NCI-H187 (cell line): ENCODE measurements at places on chromosomes 16 and 17.

- DNase-seq = no peak
Measured at GRCh38 chr17:19243838-19244237, 6.7 kb downstream of the EPN2 start.

GRCh38 chr16:72092832-72093447 lies 480 bp downstream of the TXNL4B start:
- no peak for DNase-seq

DNA sequence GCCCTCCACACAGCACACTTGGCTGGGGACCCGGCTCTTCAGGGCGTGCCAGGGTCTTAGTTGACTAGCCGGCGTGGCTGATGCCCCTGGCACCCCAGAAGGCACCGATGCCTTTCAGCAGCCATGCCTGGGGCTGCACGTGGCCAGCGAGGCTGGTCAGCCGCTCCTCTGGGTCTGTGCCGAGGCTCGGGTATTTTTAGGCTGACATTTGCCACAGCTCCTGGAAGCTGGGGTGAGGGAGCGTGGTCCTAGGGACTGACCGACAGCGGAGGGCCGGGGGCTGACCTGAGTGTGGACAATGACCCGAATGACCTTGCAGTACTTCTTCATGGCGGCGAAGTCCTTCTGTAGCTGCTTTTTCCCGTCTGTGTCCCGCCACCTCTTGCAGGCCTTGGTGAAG lies 3.9 kb downstream of the RPL3L start:
- DNase-seq = no peak

DNA sequence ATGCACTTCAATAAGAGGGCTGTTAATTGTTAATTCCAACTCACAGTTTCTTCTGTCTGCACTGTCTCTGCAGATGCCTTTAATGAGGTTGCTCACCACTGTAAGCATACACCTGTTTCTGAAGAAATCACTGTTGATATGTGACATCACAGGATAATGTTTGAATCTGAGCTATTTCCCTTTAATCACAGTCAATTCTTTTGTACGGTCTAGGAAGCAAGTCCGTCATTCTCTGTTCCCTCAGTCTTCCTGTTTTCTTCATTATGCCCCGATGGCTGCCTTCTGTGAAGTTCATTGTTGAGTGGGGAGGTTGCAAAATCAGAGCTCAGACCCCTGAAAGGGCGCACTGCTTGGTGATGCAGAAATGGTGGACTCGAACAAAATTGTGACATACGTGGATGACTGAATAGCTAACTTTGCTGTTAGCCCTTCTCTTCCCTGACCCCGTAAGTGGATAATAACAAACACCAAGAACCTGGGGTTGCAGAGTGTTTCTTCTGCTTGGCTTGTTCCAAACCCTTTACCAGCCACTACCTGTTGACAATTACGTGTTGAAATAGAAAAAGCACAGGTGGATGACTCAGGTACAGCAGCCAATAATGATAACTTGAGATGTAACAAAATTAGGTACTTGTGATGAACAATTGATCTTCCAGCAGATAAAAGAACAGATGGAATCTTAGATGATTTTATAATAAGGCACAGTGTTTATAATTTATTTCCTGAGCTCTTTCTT lies 71.9 kb upstream of the AXIN2 start:
- no peak for DNase-seq

DNA sequence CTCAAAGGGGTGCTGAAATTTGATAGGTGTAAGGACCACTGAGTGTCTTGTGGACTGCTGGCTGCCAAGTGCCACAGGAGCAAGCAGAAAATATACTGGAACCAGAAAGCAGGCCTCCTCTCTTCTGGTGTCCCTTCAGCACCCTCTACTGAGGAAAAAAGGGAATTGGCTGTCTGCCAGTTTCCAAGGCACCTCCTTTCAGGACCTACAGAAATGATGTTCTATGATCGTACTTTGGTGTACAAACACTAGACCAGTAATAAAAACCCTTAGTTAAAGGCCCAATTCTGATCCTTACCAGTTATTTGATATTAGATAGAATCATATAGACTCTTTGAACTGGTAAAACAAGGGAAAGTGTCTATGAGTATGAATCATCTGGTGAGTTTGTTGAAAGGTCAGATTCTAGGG lies 35.8 kb upstream of the BCAS3 start:
- peak; percentile 3 for DNase-seq

DNA sequence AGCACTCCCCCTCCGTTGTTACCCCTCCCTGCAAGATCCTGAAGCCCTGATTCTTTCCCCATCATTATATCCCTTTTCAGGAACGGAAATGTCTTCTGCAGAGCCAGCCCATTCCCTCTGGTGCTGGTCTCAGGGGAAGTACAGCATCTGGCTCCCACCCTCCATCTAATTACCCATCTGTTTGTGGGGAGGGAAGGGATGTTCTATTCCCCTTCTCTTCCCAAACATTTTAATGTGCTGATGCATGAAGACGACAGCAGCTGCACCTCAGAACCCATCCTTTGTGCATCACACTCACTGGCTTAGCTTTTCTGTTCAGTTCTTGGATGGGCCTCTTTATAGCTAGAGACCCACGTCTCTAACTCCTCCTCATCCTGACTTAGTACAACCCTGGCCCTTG lies 367.2 kb downstream of the CDH13 start:
- no peak for DNase-seq

DNA sequence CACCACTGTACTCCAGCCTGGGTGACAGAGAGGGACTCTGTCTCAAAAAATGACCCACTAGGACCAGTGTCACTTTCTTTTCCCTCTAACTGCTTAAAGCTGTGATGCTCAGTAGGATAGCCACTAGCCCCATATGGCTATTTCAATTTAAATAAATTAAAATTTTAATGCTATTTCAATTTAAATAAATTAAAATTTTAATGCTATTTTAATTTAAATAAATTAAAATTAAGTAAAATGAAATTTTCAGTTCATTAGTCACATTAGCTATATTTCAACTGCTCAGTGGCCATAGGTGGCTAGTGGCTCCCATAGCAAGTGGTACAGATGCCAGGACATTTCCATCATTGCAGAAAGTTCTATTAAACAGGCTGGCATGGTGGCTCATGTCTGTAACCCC lies 43.0 kb downstream of the NLRC5 start:
- no peak for DNase-seq

DNA sequence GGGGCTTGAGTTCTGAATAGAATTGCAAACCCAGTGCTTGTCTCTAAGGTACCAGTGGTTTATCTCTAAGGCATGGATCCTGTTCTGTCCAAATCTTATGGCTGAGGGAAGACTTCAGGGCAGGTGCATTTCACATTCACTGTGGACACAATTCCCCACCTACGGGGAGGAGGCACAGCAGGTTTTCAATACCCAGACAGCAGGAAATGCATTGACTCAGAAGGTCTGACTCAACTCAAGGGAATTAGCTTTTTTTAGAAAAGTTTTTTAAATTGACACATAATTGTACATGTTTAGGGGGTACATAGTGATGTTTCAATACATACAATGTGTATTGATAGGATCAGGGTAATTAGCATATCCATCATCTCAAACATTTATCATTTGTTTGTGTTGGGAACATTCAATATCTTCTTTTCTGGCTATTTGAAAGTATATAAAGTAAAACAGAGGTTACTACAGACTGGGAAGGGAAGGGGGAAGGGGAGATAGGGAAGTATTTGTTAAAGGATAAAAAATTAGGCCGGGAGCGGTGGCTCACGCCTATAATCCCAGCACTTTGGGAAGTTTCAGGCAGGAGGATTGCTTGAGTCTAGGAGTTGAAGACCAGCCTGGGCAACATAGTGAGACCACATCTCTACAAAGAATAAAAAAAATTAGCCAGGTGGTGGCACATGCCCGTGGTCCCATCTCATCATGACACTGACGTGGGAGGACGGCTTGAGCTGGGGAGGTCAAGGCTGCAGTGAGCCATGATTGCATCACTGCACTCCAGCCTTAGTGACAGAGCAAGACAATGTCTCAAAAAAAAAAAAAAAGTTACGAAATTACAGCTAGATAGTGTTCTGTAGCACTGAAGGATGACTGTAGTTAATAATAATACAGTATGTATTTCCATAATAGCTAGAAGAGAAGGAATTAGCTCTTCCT lies 54.9 kb downstream of the RGS9 start:
- DNase-seq = no peak

- no peak for DNase-seq
Measured at GRCh38 chr17:4969551-4970173, 2.0 kb upstream of the SPAG7 start.

GRCh38 chr16:53822936-53823529 lies 119.1 kb downstream of the FTO start:
- DNase-seq = no peak

GRCh38 chr17:28547623-28548416 lies 4.6 kb downstream of the UNC119 start:
- peak; percentile 28 for DNase-seq

- DNase-seq = no peak
Measured at GRCh38 chr17:17445925-17446665, 30.7 kb upstream of the MED9 start.

- DNase-seq = no peak
Measured at GRCh38 chr16:55949518-55949917, 74.3 kb upstream of the CES5A start.

GRCh38 chr17:59845595-59846393 lies 46.9 kb downstream of the TUBD1 start:
- DNase-seq = no peak
